ENCODE measurements at places on chromosomes 13 and 19.

DNA sequence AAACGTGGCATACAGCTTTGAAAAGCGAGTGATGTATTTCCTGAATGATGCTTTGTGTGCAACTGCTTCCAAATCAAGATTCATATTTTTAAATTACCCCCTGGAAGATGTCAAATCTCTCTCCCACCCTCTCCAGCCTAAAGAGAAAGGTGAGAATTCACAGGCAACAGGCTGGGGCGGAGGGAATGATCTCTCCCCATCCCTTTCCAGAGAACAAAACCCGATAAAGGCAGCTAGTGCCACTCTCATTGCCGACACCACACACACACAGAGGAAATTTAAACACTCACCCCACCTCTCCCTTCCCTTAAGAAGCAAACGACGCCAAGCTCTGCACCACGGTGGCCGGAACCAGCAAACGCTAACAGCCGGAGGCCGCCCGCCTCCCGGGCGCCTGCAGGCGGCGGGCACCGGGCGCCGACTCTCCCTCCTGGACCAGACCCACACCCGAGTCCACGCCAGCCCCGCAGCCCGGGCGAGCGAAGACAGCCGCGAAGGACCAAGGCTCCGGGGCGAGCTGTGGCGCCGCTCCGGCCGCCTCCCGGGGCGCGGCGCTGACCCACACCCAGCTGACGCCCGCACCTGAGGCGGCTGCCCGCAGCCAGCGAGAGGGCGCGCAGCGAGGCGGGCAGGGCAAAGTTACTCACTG lies 477 bp downstream of the LNX2 start:
- no peak for DNase-seq

GRCh38 chr13:33633701-33634545 lies 184.0 kb upstream of the RFC3 start:
- peak; percentile 95 for DNase-seq

- no peak for DNase-seq
These were observed 1210.1 kb downstream of the DIAPH3 start for GRCh38 chr13:58953638-58954037.

GRCh38 chr19:16113727-16114126 lies 2.0 kb downstream of the RAB8A start:
- DNase-seq = no peak

GRCh38 chr19:3544742-3545668 lies 6.0 kb downstream of the TEKTIP1 start:
- peak; percentile 43 for DNase-seq

- DNase-seq = no peak
These were observed 836 bp upstream of the BST2 start for GRCh38 chr19:17406046-17406886.

DNA sequence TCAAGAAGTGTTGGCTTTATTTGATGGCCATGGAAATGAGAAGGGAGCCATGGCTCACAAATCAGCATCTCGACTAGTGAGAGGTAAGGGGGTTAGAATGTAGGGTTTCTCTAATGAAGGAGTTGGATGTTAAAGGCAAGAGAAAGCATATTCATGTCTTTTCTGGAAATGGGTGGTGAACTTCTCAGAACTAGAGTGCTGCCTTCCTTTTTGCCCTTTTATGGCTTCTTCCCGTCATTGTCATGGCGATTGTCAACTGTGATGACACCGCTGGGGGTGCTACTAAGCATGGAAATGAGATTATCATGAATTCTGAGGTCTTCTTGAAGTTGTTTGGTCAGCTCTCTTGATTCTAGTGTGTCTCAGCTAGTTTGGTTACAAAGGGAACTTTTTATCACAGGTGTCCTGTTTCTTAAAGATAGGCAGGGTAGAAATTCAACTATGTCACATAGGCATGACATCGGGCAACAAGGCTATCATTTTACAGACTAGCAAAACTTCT lies 180.4 kb downstream of the LIG4 start:
- DNase-seq = no peak

- DNase-seq = no peak
These were observed at the start of gene DGKH for GRCh38 chr13:42048342-42048683. Gene DGKH (plus strand): TSS chr13:42048648. CDS start chr13:42048774, 126 bp downstream.

GRCh38 chr13:61833228-61833627 lies 417.6 kb upstream of the PCDH20 start:
- no peak for DNase-seq

GRCh38 chr13:101648766-101649487 lies 196.5 kb downstream of the ITGBL1 start:
- no peak for DNase-seq

DNA sequence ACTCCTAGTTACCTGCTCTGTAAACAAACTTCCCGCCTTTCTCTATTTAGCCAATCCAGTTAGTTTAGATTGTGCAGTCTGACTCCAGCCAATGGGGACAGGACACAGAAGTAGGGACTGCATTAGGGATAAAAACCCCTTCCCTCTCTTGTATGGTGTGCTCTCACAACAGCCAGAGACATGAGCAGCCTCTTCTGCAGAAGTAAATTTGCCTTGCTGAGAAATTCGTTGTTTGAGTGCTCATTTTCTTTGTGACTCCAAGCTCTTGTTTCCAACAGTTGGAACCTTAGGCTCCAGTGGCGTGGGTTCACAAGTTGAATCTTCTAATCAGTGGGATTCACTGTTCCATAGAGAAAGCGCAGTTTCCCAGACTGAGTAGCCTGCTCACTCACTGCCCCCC lies 66.1 kb downstream of the ZNF93 start:
- DNase-seq = no peak

GRCh38 chr19:19270749-19271571 lies 2.1 kb downstream of the TM6SF2 start:
- no peak for DNase-seq

DNA sequence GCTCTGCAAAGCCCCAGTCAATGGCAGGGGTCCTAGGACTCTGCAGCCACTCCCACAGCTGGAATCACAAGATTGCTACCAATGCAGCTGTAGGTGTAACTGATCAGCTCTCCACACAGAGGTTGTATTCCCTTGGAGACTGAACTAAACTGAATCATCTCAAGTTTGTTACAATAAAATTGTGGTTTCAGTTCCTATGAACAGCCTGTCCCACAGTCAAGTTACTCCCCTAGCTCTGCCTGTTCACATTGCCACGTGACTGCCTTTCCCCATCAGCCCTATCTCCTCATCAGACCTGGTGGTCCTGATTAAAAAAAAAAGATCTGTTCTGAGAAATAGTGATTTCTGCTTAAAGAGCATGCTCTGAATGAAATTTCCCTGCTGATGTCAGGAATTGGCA lies 287.9 kb upstream of the NBEA start:
- DNase-seq = no peak

Measured in RWPE1 (cell line).